Midbrain (tissue), 1 donor: ENCODE measurements at places on chromosomes 12 and 14.

GRCh38 chr12:2013086-2013485 is 8.8 kb upstream of the DCP1B start:
- no peak for DNase-seq

- DNase-seq: no peak
These were observed 67.2 kb upstream of the HMGA2 start for GRCh38 chr12:65756956-65757511.

GRCh38 chr12:131176926-131177325 is 223.2 kb downstream of the ADGRD1 start:
- DNase-seq: no peak

- no peak for DNase-seq
These were observed 108.8 kb downstream of the TXNDC16 start for GRCh38 chr14:52443506-52443905.

GRCh38 chr12:61369241-61369910 is 890.8 kb upstream of the USP15 start:
- no peak for DNase-seq

GRCh38 chr12:108635201-108635996 is 1.7 kb upstream of the SELPLG start:
- no peak for DNase-seq

- DNase-seq: no peak
These were observed 78.9 kb upstream of the DICER1 start for GRCh38 chr14:95236221-95236620.

DNA sequence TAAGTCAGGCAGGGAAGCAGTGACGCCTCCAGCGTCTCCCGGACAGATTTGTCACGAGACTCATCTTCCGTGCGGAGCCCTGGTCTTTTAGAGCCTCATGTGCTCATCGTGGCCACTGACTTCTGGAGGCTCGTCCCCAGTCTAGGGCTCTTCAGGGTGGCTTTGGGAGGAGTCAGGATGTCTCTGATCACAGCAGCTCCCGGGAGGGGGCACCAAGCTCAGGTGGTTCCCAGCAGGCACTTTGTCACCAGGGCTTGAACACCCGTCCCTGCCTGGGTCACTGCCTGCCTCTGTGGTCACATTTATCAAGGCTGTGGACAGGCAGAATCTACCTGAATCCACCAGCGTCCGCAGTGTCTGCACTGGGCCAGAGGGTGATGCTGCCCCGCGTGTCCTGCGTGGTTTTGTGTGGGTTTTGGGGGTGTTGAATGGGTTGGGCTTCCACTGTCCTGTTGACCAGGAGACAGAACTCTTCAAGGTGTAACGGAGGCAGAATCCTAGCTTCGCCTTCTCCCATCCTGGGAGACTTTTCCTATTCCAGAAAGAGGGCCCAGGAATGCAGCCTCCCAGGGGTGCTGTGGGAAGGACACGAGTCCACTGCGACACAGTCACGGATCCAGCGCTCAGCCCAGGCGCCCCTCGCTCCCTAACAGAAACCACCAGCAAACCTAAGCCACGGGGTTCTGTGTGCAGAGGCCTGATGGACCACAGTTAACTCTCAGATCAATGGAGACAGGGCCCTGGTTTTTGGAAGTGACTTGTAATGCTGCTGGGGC is 132.3 kb downstream of the ADGRD1 start:
- no peak for DNase-seq

DNA sequence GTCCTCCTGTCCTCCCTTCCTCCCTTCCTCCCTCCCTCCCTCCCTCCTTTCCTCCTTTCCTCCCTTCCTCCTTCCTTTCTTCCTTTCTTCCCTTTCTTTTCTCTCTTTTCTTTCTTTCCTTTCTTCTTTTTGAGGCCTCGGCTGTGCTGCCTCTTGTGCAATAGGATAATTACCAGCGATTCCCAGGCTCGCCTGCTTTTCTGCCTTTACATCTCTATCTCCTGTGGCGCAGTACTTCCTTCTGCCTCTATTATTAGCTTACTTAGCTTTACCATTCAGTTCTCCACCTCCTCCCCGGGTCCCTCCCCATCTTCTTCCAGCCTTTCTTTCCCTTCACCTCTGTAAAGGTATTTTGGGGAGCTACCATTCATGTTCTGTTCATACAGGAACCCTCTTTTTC is 19.9 kb downstream of the ETV6 start:
- DNase-seq: no peak

- peak; percentile 73 for DNase-seq
These were observed 880 bp downstream of the PNMA1 start for GRCh38 chr14:73713206-73713802.

GRCh38 chr12:131112021-131112420 is 158.3 kb downstream of the ADGRD1 start:
- no peak for DNase-seq

DNA sequence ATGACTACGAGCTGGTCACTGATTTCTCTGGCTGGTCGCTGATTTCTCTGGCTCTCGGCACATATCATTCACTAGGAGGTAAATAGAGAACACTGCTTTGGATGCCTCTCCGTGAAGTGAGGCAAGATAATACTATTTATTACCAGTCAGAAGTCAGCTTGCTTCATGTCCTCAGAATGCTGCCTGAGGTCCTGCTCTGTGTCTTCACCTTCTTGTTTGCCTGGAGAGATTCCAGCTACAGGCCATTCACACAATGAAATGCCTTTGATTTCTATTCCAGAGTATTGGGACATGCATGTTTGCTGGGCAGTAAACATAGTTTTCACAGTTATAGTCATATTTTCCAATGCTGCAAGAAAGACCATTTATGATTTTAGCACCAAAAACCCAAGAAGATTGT is 106.7 kb downstream of the AEBP2 start:
- no peak for DNase-seq

GRCh38 chr14:100955201-100955600 is 51.7 kb upstream of the RTL1 start:
- no peak for DNase-seq

- no peak for DNase-seq
These were observed at the start of gene NFE2 for GRCh38 chr12:54300732-54301427. TSS of gene NFE2 (minus strand) at chr12:54301015. CDS start at chr12:54295248, 5,767 bp downstream.

DNA sequence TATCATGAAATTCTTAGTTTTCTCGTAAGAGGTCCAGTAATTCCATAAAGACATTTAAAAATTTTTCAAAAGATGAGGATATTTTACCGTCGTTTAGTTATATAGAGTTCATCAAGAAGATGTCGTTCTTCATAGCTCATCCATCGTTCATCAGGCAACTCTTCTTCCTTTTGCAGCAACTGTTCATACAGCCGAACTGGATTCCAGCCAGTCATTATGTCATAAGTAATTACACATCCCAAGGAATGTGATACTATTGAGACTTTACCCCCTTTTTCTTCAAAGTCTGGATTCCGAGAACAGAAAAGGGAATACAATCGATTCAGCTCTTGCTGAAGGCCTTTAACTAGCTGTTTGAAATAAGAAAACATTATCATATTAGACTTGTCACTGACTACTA is 90.3 kb downstream of the DDHD1 start:
- DNase-seq: no peak
